Esophagus muscularis mucosa (tissue), 4 donors: ENCODE measurements at places on chromosomes 6 and 20. TPM values are rescaled to one million over a fixed set of nuclear protein-coding genes. Genes with fewer than 3 reads are reported as not detected.

Gene FAM184A
- total RNA-seq, result 11.2 TPM

DNA sequence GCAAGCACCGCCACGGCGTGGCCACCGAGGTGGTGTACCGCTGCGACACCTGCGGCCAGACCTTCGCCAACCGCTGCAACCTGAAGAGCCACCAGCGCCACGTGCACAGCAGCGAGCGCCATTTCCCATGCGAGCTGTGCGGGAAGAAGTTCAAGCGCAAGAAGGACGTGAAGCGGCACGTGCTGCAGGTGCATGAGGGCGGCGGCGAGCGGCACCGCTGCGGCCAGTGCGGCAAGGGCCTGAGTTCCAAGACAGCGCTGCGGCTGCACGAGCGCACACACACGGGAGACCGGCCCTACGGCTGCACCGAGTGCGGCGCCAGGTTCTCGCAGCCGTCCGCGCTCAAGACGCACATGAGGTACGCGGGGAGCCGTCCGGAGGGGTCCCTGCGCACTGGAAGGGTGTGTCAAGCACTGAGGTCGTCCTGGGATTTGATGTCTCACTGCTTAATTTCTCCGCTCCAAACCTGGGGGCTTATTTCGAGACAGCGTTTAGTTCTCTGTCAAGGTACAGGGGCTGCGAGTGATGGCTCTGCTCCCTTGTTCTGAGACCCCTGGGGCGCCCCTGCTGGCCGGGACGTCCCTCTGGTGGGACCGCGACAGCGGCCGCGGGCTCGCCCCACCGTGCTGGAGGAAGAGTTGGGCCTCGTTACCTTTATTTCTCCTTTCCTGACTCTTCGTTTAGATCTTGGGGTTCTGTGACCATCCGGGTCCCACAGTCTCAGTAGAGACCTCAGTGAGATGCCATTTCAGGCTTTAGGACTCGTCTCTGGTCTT, 3.6 kb downstream of the GZF1 start:
- DNase-seq, result no peak

- DNase-seq, result no peak
Observed at GRCh38 chr6:1263039-1263849, 48.7 kb upstream of the FOXQ1 start.

DNA sequence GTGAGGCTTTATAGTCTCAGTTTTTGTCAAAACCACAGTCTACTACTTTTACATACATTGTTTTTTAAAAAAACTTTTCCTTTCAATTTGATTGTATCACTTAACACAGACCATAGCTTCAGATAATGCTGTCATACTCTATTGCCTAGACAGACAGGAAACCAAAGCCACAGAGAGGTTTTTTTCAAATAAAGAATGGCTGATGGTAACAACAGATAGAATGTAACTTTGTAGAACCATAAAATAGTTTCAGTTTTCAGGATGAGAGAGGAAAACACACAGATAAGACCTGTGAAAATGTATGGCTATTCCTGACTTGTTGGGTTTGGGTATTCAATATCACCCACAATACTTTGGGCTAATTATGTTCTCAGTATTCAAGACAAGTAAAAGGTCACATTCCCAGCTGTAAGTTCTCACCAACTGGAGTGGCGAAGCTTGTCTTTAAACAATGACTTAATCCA, 94.0 kb downstream of the ADGRG6 start:
- no peak for DNase-seq

Gene PPIL6
- 4.4 TPM for total RNA-seq

Gene CD93
- 80.4 TPM for total RNA-seq

GRCh38 chr6:4939241-4939640, 64.6 kb downstream of the RPP40 start:
- no peak for DNase-seq

DNA sequence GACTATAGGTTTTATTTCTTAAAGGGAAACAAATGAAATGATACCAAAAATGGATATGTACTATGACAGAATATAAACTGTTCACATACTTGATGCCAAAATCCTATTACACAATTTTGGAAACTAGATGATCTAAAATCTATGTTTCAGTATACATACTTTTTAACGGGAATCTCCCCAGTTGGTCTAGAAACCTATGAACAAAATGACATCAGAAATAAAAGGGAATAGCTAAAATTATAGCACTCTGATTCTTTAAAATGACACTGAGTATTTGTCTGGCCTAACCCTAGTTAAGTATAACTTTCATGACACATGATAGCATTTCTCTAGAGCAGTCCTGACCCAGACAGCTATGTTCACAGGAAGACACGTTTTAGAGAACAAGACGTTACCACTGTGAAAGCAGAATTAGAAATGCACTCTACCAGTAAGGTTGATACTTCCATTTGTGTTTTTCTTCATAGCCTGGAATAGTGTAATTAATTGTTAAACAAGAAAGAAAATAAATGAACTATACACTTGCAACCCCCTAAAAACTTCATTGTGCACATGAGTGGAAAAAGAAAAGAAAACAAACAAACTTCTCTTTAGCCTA, 3.3 kb downstream of the OSER1 start:
- no peak for DNase-seq

Gene PCNA
- 36.7 TPM for total RNA-seq

- no peak for DNase-seq
Observed at GRCh38 chr6:132687306-132687705, 26.5 kb downstream of the VNN1 start.

DNA sequence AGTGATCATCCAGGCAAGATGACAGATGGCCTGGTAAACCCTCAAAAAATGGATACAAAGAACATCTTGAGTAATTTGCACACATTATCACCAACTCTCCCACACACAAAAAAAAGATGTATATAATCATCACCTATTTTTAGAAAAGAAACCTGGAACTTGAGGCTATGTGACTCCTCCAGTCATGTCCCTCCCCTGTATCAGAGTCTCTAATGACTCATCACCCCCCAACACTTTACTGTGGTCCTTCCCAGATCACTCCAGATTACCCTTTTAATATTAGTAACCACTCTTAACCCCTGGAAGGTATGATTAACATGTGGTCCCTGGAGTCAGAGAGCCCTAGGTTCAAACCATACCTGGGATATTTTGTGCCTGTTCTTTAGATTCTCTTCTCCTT, 144.8 kb downstream of the ZNF217 start:
- DNase-seq, result no peak

Gene GSTA2
- not detected for total RNA-seq

Gene OOEP
- not detected for total RNA-seq

Gene KIF16B
- total RNA-seq, result 17.7 TPM

GRCh38 chr6:38178584-38178886, 359.0 kb downstream of the ZFAND3 start:
- DNase-seq, result no peak

DNA sequence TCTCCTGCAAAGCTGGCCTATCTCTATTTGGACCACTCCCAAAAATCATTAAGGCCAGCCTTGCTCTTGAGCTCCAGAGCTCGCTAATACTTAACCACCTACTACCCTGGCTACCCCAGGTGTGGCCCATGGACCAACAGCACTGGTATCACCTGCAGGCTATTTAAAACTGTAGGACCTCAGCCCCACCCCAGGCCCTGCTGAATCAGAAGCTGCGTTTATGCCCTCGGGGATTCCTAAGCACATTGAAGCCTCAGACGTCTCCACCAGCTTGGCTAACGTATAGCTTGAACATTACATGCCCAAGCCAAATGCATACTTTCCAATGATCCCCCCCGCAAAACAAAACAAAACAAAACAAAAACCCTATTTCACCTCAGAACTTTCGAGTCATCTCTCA, 19.7 kb upstream of the SPAG4 start:
- DNase-seq, result no peak

Gene RNF217
- 25.7 TPM for total RNA-seq

- no peak for DNase-seq
Observed at GRCh38 chr6:134435814-134436280, 117.9 kb upstream of the SGK1 start.

DNA sequence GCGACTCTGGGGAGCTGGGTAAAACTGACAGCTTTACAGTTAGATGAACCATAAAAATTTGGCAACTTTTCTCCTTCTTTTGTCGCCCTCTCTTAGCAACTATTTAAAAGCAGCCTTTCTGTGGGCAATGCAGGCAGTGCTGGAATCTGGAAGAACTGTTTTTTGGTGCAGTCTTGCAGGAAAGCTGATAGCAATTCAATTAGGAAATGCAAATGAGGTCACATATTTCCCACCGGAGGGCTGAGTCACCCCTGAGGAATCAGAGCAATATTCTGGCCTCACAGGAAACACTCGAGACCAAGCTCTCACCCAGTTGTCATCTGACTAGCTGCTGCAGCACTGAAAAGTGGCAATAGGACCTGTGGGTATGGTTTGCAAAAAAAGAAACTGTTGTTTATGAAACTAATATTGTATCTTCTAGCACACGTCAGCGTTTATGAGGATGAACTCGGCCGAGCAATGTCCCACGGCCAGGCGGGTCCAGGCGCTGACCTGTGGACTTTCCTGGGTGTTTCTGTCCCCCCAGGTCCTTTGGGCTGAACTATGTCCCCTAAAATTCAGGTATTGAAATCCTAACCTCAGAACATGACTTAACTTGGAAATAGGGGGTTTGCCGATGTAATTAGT, 312.3 kb downstream of the TAF4 start:
- no peak for DNase-seq

Gene FRMD1
- total RNA-seq, result not detected

GRCh38 chr20:51313358-51313827, 229.1 kb downstream of the NFATC2 start:
- DNase-seq, result no peak

- no peak for DNase-seq
Observed at GRCh38 chr6:14882394-14883026, 363.4 kb upstream of the JARID2 start.

- DNase-seq, result no peak
Observed at GRCh38 chr6:158707821-158708195, 58.0 kb downstream of the SYTL3 start.

DNA sequence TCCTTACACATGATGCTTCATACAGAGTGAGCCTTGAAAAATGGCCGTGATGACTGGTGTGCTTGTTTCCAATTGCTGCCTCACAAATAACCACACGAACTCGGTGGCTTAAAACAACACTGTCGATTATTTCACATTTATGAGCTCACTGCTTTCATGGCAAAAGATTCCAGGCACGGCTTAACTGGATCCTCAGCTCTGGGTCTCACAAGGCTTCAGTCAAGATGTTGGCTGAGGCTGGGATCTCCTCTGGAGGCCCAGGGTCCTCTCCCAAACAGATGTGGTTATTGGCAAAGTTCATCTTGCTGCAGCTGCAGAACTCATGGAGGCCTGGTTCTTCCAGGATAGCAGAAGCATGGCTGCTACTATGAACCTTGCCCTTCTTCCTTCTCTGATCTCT, 144.6 kb downstream of the TFAP2C start:
- no peak for DNase-seq

DNA sequence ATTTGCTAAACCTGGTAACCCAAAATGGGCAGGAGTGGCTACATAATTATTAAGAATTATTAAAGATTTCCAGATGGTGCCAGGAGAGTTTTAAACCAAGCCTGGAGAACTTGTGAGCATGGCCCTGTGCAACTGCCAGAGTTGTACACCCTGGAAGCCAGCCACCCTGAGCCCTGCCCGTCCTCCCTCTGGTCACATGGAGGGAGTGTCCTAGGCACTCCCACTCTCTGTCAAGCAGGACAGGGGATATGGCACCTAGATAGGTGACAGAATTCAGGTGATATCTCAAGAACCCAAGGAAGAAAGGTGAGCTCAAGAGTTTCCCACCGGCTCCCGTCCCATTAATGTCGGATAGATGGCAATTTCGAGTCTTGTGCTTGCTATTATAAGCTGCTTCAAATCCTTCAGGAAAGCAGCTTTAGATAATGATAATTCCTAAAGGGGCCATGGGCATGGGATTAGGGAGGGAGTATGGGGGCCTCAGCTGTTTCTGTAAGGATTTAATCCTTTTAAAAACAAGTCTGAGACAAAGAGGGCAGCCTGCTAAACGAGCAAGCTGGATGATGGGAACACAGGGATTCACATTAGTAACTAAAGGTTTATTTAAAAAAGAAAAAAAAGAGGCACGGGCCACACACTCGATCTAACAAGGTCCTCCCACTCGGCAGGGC, 169.1 kb downstream of the BMP7 start:
- no peak for DNase-seq

DNA sequence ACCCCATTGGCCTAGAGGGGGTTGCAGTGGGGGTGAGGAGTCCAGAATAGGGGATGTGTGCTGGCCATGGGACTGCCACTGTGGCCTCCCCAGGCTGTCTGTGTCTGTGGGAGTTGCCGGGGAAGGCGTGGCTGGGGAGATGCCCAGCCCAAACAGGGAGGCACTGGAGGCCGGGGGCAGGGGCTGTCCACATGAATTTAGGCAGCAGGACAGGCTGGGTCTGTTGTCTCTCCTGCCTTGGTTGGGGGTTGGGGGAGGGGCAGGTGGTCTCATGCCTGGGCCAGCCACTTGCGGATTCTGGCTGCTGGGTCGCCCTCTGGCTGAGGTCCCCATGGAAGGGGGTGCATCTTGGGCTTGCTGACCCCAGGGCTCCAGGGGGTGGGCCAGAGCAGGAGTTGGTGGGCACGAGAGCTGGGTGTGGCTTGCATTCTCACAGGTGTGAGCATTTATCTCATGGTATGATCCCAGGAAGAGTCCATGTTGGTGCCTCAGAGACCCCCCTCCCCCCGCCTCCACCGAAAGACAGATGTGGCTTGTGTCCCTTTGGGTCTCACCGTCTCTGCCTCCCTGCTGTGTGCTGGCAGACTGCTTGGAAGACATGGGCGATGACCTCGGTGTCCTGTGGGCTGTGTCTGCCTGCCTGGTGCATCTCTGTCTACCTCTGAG, 4.0 kb downstream of the SOX18 start:
- no peak for DNase-seq

GRCh38 chr6:81075974-81076373, 676.5 kb downstream of the TENT5A start:
- DNase-seq, result no peak

DNA sequence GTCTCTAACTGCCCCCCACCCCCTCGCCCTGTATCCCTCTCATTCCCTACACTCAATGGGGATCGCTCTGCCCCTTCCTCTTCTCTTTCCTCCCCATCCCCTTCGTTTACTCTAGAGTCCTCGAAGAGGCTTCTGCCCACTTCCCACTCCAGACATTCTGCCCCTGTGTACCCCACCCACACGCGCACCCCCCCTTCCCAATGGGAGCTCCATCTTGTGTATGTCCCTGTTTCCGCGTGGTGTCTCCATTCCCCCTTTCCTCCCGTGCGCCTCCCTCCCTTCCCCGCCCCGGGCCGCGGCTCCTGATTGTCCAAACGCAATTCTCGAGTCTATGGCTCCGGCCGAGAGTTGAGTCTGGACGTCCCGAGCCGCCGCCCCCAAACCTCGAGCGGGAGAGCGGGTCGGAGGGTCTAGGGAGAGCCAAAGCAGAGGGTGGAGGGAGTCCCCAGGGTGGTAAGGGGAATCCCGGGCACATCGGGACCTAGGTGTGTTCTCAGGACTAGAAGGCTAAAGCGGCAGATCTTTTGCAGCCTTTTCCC, 679 bp upstream of the RING1 start:
- DNase-seq, result no peak

DNA sequence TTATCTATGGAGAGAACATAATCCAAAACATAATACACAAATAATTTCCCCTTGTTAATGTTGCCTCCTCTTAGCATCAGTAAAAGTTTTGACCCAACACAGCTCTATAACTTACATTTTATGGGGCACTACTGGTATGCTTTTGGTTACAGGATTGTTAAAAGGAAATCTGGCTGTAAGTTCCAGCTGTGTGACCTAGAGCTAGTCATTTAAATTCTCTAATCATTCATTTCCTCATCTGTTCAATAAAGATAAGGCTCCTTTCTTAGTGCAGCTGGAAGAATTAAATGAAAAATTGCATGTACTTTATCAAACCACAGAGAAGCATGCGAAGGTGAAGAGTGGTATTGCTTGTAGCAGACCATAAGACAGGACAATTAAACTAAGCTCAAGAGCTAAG, 4.6 kb downstream of the SLC17A2 start:
- no peak for DNase-seq

Gene ANKEF1
- 2.3 TPM for total RNA-seq

- no peak for DNase-seq
Observed at GRCh38 chr6:21603082-21603952, 9.8 kb downstream of the SOX4 start.
